ENCODE measurements at places on chromosomes 3 and 15.

GRCh38 chr15:66006986-66007385 is 137.7 kb downstream of the RAB11A start:
- no peak for DNase-seq

- no peak for DNase-seq
These were observed 469.1 kb upstream of the ARHGEF26 start for GRCh38 chr3:153652076-153652475.

DNA sequence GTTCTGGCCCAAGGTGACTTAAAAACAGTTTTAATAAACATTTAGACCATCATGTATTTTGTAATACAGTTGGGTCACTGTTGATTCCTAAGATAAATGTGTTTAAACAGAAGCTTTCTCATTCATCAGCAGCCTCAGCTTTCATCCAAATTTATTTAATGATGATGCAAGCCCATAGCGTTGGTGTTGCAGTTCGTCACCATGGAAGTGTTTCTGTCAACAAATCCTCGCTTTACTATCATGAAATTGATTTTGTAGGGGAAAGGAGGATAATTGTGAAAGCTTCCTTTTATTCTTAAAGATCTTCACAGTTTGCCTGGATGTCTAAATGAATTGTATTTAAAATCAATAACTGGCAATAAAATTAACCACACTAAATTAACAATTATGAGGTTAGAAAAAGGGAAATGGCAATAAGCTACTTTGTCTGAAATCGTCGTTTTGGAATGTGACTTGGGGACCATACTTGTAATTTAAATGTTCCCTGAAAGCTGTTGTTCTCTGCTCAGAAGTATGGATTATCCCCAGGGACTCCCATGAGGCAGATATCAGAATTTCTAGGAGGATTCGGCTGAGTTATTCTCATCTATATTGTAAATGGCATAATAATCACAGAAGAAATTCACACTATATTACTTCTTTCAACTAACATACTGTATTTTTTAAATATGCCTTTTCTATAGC is 29.0 kb downstream of the CMSS1 start:
- DNase-seq: no peak

- no peak for DNase-seq
These were observed 12.2 kb upstream of the MAPK6 start for GRCh38 chr15:52006702-52007340.

- DNase-seq: no peak
These were observed 132.2 kb upstream of the BNIP2 start for GRCh38 chr15:59821286-59821685.

DNA sequence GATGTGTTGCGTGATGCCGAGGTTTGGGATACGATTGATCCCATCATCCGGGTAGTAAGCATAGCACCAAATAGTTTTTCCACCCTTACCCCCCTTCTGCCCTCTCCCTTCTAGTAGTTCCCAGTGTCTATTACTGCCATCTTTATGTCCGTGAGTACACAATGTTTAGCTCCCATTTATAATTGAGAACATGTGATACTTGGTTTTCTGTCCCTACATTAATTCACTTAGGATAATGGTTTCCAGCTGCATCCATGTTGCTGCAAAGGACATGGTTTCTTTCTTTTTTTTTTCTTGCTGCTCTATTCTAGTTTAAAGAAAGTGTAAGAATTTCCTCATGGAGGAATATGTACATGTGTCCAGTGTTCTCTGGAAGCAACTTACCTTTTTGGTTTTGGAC is 51.8 kb downstream of the NSUN3 start:
- DNase-seq: no peak

DNA sequence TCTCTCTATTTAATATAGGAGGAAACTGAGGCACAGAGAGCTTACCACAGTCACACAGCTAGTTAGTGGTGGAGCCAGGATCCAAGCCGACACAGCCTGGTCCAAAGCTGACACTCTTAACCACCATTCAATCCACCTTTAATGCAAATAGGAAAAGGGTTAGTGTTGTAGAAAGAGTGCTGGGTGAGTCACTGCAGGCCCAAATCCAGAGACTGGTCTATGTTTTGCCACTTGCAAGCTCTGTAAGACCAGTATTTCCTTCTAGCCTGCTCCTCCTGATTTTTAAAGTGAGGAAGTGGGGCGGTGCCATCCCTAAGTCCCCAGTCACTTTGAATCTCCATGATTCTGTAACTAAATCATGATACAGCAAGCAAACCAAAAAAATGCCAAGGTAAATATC is 111.0 kb downstream of the MECOM start:
- no peak for DNase-seq

DNA sequence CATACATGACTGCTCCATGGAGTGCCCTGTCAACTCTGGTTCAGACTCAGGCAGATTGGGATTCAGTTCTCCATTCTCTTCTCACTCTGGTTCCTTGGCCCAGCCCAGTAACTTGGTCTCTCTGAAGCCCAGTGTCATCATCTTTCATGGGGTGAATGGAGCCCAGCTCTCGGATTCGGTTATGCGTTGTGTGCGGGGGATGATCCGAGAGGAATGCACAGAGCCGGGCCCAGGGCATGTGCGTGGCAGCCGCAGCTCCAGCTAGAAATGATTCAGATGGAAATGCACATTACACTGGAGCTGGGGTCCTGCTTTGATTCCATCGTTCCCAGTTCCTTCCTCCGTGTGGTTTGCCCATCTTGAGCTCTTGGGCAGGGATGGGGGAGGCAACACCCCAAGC is 189.4 kb downstream of the FEZF2 start:
- no peak for DNase-seq
